Activated CD8-positive, alpha-beta memory T cell treated with anti-CD3 and anti-CD28 coated beads, Interleukin-2, amount 10 ng/mL, durations not matched to agents 7 days and 5 days (primary cell): ENCODE measurements at places on chromosomes 12 and 14.
A peak's percentile ranks its signal among the peaks of the same experiment; 100 is the strongest.

DNA sequence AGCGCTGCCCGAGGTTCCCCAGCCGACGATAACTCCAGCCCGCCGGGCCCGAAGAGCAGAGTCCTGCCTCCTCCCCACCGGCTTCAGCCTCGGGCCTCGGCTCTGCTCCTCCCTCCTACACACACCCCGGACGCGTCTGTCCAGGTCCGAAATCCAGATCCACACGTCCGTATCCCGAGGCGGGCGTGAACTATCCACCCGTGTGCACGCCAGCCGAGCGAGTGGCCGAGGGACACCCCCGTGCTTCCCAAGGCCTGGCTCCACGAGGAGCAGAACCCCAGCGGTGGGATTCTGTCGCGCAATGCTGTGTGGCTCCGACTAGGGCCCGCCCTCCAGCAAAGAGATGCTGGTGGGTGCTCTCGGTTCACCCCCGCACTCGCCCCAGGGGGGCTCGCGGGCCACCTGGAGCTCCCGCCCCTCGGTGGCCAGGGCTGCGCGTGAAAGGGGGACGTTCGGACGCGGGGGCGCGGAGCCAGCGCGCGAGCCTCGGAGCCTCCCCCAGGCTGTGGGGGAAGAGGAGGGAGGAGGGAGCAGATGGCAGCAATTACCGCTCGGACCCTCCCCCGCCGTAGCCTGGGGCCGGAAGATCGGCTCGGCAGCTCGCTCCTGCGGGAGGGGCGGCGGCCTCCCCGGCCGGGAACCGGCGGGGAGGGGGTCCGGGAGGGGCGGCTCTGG is 18.9 kb upstream of the ANKRD33 start:
- no peak for DNase-seq

GRCh38 chr12:4648104-4648500 is 749 bp downstream of the AKAP3 start:
- no peak for DNase-seq

DNA sequence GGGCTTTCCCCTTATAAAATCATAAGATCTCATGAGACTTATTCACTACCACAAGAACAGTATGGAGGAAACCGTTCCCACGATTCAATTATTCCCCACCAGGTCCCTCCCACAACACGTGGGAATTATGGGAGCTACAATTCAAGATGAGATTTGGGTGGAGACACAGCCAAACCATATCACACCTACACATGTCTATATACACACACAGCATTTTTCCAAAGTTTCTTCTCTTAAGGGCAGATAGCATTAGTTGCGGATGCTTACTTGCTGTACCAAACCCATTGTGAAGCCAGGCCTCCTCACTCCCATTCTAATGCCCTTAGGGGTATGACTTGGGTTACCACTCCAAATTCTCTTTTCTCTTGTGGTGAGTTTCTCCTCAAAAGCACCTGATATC is 104.1 kb upstream of the RAP1B start:
- no peak for DNase-seq

DNA sequence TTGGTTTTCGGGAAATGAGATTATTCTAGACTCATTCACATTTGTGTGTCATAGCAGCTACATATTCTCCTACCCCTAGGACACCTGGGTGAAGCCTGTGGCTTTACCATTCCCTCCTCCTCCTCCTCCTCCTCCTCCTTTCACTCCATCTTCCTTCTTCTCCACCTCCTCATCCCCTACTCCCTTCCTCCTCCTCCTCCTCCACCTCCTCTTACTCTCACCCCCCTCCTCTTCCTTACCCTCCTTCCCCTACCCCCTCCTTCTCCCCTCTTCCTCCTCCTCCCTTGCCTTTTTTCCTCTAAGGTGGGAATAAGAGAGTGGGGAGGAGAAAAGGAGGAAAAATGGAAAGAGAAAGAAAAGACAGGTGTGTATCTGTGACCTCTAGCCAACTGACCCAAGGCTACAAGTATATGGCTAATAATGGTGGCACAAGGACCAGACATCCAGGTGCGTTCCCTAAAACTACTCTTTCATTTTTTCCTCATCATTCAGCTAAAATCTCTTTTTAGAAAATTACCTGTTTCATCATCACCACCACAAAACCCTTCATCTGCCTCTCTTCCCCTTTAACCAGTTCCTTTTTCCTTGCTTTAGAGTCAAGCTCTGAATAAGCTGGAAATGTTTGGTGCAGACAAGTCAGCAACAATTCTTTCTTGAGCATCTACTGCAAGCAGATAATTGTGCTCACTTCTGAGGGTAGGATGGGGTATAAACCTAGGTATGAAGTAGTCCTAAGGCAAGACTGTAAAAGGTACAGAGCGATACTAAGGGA is 149.8 kb upstream of the FOXN3 start:
- DNase-seq, result no peak

DNA sequence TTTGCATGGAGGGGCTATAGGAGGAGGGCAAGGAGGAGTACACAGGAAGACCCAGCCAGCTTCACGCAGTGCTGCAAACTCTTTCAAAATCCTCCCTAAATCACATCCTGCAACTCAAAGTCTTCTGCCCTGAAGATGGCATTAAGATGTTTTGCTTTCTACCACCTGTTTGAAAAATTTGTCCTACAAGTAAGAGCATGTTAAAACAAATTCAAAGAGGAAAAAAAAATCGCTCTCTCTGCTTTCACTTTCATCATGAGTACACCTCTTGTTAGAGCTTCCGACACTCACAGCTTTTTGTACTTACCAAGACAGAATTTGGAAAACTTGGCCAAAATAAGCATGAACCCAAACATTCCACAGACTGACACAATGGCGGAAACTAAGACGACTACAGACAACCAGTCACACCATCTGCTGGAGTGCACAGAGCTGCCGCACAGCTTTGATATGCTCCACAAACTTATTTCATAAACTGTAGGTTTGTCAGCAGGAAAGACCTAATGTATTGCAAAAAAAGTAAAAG is 21.3 kb downstream of the GCH1 start:
- DNase-seq, result peak; percentile 56
